ENCODE measurements at places on chromosomes 2 and 18.

DNA sequence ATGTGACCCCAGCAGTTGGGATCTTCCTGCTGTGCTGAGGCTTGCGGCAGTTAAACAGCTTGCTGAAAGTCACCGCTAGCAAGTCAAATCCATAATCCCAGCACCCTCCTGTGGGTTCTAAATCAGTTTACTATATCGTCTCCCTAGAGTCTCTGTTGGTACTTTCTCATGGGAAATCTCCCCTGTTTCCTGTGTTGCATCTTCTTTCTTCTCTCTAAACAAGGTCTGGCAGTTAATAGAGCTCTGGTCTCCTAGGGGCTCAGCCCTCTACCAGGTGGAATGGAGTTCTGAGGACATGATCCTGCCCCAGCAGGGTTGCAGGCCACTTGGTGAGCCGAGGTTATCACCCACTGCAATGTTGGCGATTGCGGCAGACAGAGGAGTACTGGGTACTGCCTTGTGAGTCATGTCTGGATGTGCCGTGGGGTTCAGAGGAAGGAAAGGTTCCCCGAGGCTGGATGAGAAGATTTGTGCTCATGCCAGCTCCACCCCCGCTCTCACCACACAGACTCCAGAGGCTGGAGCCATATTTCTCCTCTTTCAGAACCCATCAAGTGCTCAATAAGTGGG is 59.4 kb upstream of the SIX2 start:
- no peak for DNase-seq

GRCh38 chr2:66919286-66919685 is 477.8 kb upstream of the ETAA1 start:
- DNase-seq = no peak

DNA sequence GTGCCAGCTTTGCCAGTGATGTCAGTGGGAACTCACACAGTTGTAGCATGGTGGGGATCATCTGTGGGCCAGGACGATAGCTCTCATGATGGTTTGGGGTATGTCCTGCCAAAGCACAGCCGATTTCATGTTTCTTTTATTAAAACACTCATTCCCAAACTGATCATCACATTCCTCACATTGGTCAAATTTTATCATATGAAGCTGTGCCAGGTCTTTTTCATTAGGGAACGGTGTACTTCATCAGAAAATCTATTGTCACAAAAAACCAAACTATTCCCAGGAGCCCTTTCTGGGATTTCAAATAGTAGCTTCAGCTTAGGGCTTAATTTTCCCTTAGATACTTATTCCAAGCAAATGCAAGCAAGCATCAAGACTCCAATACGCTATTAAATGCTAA is 42.0 kb downstream of the ITGA4 start:
- no peak for DNase-seq

- DNase-seq = no peak
Observed at GRCh38 chr18:35201256-35201931, 39.4 kb upstream of the ZNF397 start.

DNA sequence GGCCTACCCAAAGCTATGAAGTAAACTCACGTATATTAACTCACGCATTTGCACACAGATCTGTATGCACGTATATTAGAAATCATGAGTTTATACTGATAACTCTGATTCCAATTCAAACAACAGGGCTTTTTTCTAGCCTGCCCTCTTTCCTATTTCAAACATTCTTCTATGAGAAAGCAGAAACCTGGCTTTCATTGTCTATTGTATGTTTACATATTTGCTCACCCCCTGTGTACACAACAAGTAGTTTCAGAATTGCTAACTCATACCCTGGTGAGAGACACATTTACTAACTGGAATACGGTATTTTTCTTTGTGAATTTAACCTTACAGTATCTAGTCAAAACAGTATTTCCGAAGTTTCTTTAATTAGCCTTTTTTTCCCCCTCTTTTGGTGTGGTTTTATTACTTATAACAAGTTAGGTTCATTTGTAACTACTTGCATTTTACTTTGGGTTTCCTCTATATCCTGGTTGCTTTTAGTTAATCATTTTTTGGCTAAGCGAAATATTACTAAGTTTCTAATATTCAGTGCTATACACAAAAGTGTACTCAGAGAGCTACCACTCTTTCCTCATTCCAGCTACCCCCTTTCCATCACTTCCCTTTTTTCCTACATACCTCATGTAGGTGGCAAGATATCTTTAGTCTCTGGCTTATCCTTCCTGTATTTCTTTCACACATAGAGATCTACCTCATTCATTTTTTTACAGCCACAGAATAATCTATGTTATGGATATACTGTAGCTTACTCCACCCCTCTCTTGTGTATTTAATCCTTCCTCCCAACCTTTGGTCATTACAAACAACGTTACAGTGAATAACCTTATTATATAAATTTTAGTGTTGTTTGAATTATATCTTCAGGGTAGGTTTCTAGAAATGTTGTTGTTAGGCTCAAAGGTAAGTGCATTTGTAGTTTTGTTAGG is 112.7 kb upstream of the BCL2L11 start:
- DNase-seq = no peak

GRCh38 chr2:145258903-145259579 is 739.1 kb upstream of the ZEB2 start:
- DNase-seq = no peak

- no peak for DNase-seq
Observed at GRCh38 chr2:157735532-157735931, 106.9 kb upstream of the ACVR1C start.

GRCh38 chr2:225400060-225400511 is 576 bp downstream of the NYAP2 start:
- peak; percentile 4 for DNase-seq

DNA sequence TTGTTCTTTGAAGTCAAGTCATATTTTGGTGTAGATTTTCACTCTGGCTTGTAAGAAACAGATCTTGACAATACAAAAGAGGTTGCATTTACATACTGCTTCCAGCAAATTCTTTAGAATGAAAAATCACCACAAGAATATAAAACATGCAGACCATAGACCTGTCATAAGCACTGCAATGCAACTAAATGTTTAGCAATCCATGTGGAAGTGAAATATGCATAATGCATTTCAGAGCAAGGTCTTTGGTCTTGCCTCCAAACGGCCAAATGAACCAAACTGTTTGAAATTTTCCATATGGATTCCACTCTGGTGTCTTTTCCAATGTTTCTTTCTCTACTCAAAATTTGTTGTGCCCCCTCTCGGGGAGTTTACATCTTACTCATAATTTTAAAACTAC is 271.0 kb upstream of the CDH20 start:
- no peak for DNase-seq

- no peak for DNase-seq
Observed at GRCh38 chr18:46261799-46262198, 157.6 kb downstream of the HAUS1 start.

GRCh38 chr2:239834143-239834542 is 191.0 kb downstream of the NDUFA10 start:
- DNase-seq = no peak

GRCh38 chr2:201697899-201698298 is 545 bp downstream of the MPP4 start:
- no peak for DNase-seq

- DNase-seq = no peak
Observed at GRCh38 chr2:67318993-67319481, 78.1 kb upstream of the ETAA1 start.

DNA sequence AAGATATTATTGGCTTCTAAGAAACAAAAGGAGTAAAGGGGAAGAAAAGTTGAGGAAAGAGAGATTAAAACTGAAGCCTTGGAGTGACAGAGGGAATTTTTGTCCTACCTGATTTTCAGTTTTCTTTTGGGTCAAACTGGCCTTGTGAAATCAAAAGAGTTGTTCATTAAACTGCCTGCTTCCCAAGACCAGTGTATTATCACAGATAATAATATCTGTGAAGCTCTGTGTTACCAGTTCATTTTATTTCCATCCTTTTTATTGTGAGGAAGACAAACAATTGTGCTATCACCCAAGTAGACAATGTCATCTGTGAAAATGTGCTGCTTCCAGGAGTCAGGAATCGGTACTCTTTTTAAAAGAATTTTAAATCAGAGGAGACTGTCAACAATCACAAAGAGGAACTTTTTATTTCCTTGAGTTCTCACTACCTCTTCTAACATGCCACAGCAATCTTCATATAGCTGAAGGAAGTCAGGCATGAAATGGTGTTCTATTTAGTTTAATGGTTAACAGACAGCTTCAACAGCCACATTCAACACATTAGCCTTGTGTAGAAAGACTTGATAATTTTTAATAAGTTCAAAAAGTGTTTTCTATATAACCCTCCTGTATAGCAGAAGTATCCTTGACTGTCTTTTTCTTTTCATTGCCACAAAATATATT is 554.8 kb downstream of the PIK3C3 start:
- no peak for DNase-seq

DNA sequence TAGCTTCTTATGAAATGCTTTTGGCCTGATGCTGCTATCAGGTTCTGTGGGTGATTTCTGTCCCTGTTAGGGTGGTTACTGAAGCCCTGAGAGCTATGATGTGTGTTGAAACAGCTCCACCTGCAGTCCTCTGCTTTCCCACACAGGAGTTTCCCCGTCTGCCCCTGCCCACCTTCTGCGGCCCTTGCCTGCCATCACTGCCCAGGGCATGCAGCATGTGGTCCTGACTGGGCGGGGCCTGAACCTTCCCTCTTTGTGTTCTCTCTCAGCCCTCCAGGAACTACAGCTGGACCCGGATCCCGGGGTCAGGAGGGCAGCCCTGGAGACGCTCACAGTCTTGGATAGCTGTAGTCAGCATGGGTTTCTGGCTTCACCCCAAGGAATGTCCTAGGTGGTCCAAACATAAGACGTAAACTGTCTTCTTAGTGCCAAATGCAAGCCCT is 21.4 kb downstream of the HJURP start:
- no peak for DNase-seq

DNA sequence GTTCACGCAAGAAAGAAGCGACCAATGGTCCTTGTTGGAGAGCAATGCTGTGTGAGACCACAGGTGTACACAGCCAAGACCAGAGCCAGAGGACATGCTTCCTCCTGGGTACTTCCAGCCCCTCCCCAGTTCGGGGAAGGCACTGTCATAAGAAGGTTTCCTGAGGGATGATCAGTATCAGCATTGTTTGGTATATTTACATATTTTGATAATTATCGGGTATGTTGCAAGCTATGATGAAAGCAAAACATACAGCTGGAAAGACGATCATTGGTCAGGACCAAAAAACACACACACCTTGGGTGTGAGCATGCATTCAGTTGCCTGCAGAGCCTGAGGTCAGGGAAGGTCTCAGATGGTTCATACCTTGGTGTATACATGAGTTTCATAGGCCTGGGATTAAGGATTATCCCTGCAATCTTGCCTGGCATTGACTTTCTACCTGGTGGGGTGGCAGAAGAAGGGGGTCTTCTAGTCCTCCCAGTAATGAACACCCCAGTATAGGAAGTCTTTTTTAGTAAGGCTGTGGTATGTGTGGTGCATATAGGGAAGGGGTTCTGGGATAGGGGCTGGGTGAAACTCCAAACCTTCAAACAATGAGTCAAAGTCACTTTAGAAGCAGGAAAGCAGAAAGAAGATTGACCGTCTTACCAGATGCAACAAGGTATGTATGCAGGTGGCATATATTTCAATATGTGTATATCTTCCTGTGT is 2.9 kb downstream of the SERPINB2 start:
- no peak for DNase-seq

- DNase-seq = no peak
Observed at GRCh38 chr2:58907644-58908043, 666.5 kb upstream of the FANCL start.

DNA sequence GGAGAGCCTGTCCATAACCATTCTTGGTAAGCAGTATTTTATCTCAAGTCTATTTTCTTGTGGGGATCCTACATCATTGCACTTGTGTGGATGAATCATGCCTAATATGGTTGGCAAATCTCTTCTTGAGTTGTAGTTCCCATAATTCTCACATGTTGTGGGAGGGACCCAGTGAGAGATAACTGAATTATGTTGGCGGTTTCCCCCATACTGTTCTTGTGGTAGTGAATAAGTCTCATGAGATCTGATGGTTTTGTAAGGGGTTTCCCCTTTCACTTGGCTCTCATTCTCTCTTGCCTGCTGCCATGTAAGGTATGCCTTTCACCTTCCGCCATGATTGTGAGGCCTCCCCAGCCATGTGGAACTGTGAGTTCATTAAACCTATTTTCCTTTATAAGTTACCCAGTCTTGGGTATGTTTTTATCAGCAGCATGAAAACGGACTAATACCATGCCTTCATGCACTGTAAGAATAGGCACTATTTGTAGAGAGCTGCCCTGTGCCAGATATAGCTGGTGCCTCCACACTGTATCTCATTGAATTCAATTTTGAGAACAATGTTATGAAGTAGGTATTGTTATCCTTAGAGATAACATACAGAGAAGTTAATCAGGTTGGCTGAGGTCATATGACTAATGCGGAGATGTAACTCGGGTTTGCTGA is 148.3 kb downstream of the PLCL1 start:
- DNase-seq = peak; percentile 27

GRCh38 chr2:239323447-239323846 is 77.4 kb downstream of the HDAC4 start:
- DNase-seq = no peak

- no peak for DNase-seq
Observed at GRCh38 chr2:189830510-189830909, 46.3 kb downstream of the PMS1 start.

GRCh38 chr18:10089881-10090280 is 176.1 kb downstream of the VAPA start:
- no peak for DNase-seq

DNA sequence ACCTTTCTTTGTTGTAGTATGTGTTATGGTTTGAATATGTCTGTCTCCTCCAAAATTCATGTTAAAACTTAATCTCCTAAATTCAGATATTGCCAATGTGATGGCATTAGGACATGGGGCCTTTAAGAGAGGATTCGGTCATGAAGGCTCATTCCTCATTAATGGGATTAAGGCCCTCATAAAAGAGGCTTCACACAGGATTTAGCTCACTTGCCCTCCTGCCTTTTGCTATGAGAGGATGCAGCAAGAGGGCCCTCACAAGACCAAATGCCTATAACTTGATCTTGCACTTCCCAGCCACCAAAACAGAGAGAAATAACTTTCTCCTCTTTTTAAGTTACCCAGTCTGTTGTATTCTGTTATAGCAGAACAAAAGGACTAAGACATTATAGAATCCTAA is 19.7 kb downstream of the ZBTB14 start:
- no peak for DNase-seq

- no peak for DNase-seq
Observed at GRCh38 chr2:21655136-21655535, 531.4 kb downstream of the TDRD15 start.

- no peak for DNase-seq
Observed at GRCh38 chr2:97011977-97012569, 25.7 kb upstream of the FAM178B start.

DNA sequence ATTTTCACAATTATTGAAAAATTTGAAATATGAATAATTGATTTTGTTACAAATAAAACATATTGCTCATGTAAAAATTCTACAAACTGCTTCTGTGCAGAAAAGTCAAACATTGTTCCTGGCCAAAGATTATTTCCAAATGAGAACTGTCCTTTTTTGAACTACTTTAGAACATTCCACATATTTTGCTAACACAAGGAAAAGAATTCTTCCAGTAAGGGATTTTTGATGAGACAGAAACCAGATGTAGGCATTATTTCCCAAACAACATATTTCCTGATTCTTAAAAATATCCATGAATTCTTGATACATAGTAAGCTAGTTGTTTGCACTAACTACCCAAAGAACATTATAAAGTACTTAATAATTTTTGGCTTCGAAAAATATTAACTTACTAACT is 715.2 kb downstream of the CCDC85A start:
- DNase-seq = no peak
